ENCODE measurements at places on chromosomes 6 and 20.

DNA sequence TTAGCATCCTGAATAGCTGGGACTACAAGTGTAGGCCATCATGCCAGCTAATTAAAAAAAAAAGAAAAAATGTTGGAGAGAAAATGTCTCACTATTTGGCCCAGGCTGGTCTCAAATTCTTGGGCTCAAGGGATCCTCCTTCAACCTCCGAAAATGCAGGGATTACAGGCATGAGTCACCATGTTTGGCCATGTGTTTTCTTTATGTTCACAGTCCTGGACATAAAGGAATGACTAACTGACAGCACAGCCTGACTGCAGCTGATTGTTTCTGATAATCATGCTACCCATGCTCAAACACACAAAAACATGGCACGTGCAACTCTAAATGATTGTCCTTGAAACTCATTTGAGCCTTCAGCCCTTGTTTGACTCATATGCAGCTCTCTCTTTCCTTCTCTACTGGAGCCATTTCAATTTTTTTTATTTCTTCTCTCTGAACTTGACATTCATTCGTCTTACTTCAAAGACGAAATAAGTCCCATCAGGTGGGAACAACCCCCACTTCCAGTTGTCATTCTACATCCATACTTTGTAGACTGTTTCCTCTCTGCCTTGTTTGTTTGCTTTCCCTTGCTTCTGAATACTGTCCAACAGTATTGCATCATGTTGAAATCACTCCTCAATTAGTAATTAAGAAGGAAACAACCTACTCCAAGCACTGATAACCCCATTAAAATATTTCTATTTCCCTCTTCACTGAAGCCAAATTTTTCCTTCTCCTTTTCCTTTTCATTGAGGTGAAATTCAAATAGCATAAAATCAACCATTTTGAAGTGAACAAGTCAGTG lies 413.0 kb downstream of the BMP2 start:
- DNase-seq: no peak

DNA sequence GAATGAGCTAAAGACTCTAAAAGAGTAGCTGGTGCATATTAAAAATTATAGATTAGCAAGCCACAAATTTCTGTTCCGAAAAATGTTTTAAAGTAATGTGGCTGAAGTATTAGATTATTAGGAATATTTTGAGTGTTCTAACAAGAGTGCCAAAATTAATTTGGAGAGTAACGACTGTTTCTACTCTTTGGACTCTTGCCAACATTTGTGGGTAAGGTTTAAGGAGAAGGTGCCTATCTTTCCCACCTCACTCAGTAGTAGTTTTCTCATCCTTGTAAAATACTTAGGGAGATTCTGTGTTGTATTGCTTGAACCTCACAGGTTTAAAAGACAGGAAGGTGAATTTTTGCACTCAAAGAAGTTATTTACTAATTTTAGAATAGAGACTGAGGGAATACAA lies 5.0 kb downstream of the HSF2 start:
- DNase-seq: no peak

DNA sequence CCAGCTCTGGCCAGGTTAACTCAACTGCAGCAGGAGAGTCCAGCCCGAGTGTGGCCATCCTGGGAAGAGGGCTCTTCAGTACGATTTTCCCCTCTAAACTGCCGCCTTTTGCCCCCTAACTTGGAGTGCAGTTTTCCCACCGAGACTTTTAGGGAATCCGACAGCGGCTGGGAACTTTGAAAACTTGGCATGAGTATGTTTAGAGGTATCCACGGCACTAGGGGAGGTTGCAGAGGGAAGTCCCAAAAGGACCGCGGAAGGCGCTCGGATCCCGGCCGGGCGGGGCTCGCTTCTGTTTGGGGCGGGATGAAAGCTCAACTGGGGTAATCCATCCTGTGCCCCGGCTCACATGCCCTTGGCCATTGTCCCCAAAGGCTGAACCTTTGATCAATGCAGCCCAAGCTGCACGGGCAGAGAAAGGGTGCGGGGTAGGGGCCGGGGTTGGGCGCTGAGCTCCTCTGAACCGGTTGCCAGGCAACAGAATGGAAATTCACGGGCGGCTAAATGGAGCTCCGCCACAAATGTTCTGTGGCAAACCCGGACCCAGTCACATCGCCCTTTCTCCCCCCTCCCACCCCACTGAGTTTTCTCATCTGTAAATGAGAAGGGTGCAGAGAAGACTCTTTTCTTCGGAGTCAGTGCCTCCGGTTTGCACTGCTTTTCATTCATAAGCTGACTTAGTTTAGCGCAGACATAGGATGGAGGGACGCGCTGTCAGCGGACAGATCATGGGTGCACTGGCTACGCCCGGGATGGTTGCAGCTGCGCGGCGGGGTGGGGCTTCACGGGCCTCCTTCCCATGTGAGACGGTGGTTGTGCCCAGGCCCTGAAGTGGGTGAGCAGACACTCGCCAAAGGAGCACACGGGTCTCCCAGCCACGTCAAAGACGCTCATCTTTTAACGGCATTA lies 2.3 kb downstream of the BMP6 start:
- no peak for DNase-seq

- no peak for DNase-seq
These were observed 474.4 kb upstream of the RNF217 start for GRCh38 chr6:124487623-124488431.

GRCh38 chr6:139017227-139017626 lies 11.3 kb upstream of the ABRACL start:
- DNase-seq: no peak

DNA sequence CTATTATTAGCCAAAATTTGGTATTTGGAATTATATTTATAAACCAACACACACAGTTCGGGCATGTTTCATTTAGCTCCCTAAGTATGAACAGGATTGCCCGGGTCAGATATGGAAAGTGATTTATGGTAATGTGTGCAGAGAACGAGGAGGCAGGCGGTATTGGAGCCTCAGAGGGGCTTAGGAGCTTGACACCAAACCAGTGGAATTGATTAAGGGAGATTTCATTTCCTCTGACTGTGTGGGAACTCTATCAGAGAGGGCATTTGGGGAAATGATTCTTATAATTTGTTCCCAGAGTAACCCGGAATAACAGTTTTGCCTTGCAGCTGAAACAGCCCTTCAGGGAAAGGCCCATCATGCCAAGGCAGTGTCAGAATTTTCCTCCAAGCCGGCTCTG lies 115.1 kb upstream of the SPTLC3 start:
- no peak for DNase-seq

- no peak for DNase-seq
These were observed 122.2 kb downstream of the FYN start for GRCh38 chr6:111750753-111751673.

DNA sequence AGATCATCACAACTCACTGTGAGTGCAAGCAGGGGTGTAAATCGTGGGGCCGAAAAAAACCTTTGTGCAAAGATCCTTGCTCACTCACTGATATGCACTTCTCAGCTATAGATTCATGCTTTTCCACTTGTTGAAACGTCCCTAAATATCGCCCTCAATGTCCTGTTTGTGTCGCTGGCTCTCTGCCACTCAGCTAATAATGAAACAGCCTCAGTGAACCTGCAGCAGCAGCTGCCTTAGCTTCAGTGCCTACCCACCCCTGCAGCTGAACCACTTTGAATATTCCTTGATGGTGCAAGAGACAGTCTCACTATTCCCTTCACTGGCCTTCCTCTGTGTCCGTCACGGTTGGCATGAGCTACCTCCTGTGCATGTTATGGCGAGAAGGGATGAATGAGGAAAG lies 128.9 kb upstream of the NAA20 start:
- no peak for DNase-seq

DNA sequence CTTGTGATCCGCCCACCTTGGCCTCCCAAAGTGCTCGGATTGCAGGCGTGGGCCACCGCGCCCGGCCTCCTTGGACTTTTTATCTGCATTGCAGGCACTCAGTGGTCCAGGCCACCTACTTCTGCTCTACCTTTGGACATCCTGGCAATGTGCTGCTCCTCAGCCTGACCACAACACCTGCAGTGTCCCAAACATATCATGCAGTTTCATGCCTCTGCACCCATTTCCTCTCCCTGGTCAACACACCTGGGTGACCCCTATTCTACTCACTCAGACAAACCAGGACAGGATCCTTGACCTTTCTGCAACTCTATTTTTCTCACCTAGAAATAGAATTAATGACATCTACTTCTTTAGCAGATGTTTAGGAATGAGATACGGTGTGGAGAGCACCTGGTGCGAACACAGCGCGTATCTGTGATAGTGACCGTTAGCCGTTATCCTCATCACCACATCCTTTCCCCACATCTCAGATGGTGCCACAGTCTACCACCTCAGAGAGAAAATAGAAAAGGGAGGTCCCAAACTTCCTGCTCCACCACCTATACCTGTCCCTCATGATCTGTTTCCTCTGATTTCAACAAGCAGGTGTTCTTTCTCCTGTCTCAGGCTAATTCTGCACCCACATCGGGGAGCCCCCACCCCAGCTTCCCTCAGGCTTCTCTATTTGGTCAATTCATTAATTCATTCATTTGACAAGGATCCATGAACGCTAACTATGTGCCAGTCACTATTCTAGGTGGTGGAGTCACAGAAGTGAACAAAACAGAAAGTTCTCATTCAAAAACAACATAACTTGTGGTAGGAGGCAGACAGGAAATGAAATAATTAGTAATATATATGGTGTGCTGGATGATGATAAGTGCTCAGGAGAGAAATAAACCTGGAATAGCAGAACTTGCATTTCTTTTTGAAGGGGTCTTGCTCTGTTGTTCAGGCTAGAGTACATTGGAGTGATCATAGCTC lies 4.3 kb upstream of the BTN3A2 start:
- DNase-seq: no peak

DNA sequence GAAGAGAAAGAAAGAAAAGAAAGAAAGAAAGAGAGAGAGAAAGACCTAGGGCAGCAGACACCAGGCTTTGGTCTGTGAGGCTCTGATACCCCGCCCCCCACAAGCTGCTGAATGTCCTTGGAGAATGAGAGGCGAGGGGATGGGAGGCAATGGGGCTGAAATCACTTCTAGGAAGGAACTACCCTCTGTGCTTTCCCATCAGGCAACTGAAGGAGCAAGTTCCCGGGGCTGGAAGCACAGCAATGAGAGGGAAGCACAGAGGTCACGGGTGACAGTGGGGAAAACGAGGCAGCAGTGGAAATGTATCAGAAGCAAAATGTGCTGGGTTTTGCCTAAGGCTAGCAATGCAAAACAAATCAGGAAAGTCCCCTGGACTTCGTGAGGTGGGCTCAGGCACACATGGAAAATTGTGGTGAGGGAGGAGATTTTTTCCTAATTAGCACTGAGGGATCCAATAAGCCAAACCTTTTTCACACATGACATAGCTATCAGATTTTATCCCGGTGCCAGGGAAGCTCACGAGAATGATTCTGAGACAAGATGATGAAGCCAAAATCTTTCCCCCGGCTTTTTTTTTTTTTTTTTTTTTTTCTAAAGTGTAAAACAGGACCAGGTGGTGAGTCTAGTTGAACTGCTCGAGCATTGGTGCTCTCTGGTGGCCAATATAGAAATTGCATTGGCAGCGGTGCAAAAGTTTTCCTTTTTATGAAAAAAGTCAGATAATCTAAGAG lies 16.8 kb upstream of the ARFGEF2 start:
- peak; percentile 37 for DNase-seq

DNA sequence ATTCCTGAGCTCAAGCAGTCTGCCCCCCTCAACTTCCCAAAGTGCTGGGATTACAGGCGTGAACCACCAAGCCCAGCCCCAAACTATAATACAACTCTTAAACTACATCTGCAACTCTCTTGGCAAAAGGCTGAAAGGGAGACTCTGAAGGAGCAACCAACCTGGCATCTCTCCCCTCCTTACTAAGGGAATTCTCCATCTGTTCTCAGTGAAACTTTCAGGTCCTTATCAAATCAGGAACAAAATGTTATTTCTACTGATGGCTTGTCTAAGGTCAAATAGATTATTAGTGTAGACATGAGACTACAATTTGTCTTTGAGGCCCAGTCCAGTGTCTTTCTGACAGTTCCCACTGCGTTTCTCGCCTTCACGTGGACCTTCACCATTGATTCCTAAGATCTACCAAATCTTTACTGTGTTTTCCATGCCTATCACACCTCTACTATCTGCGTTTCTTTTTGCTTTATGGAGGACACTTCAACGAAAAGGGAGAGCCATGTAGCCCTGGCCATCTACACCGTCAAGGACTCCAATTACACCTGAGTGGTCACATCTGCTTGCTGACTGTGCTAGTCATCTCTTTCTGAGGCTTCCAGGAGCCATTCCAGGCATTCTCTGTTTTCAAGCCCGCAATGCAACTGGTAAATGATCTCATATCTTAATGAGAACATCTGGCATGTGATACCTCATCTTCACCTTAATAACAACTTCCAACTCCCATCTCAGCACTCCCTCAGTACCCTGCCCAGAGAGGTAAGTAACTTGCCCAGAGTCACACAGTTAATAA lies 405.7 kb upstream of the CITED2 start:
- DNase-seq: no peak

DNA sequence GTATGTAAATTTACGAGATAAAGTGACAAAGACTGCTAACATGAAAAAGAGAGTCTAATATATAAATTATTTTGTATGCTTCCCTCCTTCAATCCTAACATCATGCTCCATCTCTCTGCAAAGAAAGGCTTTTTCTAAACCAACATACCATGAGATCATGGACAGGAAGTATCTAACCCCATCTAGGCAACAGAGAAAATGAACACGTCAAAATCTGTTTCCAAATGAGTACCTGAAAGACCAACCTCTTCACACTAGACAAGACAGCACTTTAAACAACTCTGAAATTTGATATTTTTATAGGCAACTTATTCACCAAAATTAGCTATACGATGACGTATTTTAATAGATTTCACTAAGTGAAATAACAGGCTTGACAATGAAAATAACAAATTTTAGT lies 54.6 kb downstream of the MAN1A1 start:
- no peak for DNase-seq

- DNase-seq: no peak
These were observed 228.2 kb downstream of the RFPL4B start for GRCh38 chr6:112575309-112575834.

GRCh38 chr6:157267654-157268053 lies 55.7 kb downstream of the TMEM242 start:
- DNase-seq: no peak

DNA sequence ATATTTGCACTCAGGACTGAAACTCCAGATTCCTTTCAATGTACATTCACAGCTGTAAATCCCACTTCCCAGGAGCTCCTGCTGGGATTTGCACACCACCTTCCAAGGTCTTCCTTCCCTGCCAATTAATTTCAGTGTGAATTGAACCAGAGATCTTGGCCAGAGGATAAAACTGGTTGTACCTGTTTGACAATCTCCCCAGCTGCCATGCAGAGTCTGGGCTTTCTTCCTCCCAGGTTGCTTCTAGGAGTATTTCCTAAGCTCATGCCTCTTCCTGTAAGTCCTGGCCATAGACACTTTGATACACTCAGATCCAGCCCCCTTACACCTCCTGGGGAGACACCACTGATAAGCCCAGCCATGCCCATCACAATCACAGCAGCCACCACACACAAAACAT lies 15.6 kb downstream of the MAFB start:
- no peak for DNase-seq

GRCh38 chr6:111339294-111339693 lies 143.7 kb downstream of the REV3L start:
- DNase-seq: no peak

Data from activated CD4-positive, CD25-positive, alpha-beta regulatory T cell (primary cell).